ENCODE measurements at places on chromosomes 3 and 15.

DNA sequence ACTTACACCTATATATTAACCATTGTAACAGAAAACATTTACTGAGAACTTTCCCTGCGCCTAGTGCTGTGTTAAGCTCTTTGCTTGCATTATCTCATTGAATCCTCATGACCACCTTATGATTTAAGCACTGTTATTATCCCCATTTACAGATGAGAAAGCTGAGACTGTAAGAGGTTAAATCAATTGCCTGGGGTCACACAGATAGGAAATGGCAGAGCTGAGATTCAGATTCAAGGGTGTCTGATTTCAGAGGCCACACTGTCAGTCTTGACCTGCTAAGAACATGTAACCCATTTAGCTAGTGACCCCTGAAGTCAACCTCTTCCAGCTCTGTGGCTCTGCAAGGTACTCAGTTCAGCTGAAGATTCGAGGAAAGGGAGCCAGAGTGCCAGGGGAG, 143.9 kb downstream of the TLE3 start:
- no peak for DNase-seq

DNA sequence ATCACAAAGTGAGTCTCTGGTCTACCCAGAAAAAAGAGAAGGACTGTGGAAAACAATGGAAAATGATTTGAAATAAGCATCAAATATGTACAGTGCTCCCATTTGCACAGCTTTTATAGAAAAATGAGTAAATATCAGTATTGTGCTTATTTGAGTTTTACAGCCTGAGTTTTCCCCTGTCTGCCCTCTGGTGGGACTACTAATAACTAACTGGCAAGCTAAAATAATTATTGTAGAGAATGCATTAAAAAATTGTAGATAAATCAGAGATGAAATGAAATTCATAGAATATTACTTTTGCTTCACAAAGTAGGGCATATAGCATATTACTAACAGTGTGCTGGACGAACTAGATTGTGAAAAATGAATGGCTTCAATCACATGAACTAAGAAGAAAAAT, 287.1 kb downstream of the NAALADL2 start:
- DNase-seq, result no peak

GRCh38 chr3:22746221-22746620, 456.9 kb upstream of the UBE2E2 start:
- DNase-seq, result no peak

- DNase-seq, result no peak
These were observed 17.6 kb downstream of the LIMD1 start for GRCh38 chr3:45612138-45612537.

DNA sequence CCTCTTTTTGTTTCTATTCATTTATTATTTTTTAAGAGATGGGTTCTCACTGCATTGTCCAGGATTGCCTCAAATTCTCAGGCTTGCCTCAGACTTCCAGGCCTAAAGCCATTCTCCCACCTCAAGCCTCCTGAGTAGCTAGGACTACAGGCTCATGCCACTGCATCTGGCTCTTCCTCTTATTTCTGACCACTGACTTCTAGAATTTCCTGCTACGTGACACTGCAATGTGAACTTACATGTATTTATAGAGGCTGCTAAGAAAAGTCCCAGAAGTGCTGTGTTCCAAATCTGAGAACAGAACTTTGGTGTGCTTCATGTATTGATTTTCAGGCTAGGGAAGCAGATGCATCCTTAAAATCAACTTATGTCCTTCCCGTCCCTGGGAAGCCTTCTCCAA, 407.4 kb downstream of the RSL24D1 start:
- no peak for DNase-seq

- no peak for DNase-seq
These were observed 33.7 kb upstream of the ZNF445 start for GRCh38 chr3:44511238-44511566.

DNA sequence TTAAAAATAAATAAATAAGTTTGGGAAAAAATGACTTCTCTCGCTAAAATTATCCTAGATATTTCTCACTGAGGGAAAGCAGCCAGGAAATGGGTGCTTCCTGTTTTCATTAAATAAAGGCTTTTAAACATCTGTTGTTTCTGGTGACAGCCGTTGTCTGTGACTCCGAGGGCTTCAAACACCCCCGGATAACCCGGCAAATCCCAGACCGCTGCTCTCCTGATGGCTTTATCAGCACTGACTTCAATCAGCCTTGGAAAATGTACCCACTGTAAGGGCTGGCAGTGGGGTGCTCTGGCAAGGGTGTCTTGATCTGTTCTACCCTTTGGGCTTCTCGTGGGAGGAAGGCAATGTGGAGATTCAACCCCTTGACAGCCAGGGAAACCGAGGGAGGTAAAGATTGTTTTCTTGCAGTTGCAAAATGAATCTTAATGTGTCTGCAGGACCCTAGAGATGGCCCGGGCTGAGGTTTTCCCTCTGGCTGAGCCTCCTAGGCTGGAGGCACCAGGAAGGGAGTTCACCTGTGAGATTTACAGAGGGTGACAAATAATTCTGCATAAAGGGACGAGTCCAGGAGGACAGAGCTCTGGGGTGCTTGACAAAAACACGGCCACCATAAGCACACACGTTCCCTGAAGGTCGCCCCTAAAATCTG, 33.6 kb upstream of the SEC13 start:
- no peak for DNase-seq

- DNase-seq, result no peak
These were observed 134.3 kb downstream of the POLQ start for GRCh38 chr3:121411523-121411922.

GRCh38 chr3:113094337-113095221, 103.8 kb downstream of the GTPBP8 start:
- no peak for DNase-seq

DNA sequence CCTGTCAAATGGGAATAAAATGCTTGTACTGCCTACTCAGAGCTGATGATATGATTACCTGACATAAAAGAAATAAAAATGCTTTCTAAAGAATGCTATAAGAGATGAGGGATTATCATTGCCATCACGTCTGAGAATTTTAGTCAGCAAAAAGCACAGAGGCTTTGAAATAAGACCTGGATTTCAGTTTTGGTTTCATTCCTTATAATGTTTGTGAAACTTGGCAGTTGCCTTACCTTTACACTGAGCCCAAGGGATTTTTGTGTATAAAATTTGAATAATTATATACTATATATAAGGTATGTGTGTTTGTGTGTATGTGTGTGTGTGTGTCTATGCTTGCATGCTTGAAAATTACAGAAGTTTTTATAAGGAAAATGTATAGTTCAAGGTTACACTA, 634.8 kb upstream of the BCHE start:
- DNase-seq, result no peak

- DNase-seq, result no peak
These were observed 7.9 kb upstream of the HHATL start for GRCh38 chr3:42710323-42711021.

GRCh38 chr3:120227710-120228347, 57.2 kb downstream of the GPR156 start:
- no peak for DNase-seq

Data from NCI-H524 treated with DMSO at 0.1 percent for 48 hours (cell line).